ENCODE measurements at places on chromosomes 6 and 20.

GRCh38 chr6:11050731-11051130 lies 6.6 kb upstream of the ELOVL2 start:
- no peak for DNase-seq

- no peak for DNase-seq
Observed at GRCh38 chr6:144439016-144439415, 153.9 kb downstream of the UTRN start.

- DNase-seq = no peak
Observed at GRCh38 chr20:49381558-49382493, 100.6 kb downstream of the KCNB1 start.

- DNase-seq = no peak
Observed at GRCh38 chr6:50956014-50956413, 137.3 kb downstream of the TFAP2B start.

GRCh38 chr6:15036690-15037245 lies 209.1 kb upstream of the JARID2 start:
- DNase-seq = no peak

GRCh38 chr6:141303907-141304306 lies 828.8 kb upstream of the GJE1 start:
- no peak for DNase-seq

GRCh38 chr6:51663525-51663924 lies 423.9 kb downstream of the PKHD1 start:
- no peak for DNase-seq

- DNase-seq = no peak
Observed at GRCh38 chr6:105767541-105767940, 318.6 kb upstream of the PRDM1 start.

DNA sequence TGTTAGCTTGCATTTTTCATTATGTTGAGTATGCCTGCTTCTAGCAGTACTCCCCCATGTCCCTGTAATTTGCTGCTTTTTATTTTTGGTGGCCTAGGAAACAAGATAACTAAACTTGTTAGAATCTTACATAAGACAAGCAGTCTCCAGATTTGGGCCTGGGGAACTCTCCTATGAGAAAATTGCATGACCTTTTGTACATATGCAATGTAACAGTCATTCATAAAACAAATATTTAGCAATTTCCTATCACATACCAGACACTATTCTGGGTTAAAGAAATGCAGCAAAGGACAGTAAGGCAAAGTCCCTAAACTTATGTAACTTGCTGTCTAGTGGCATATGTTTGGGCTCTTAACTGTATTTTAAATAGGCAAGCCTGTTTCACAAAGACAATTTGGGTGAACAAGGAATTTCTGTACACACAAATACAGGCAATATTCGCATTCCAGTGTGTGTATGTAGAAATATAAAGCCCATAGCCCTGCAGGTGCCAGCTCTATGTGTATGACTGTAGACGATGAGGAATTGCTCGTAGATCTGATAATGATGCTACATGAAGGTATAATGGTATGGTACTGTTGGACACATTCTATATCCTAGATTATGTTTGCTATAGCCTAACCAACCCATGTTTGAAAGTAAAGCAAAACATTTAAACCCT lies 305.2 kb upstream of the CITED2 start:
- DNase-seq = no peak

DNA sequence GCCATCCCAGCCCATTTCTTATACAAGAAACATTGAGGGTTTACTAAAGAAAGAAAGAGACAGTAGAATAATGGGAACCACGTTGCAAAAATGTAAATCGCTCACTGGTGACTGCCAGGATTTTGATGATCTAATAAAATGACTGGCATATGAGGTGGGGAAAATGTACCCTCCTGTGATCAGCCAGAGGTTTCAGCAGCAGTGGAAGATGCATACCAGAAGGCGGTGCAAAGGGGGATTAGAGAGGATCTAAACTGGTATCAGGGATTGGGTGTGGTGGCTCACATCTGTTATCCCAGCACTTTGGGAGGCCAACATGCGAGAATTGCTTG lies 60.8 kb upstream of the DDR1 start:
- DNase-seq = no peak

DNA sequence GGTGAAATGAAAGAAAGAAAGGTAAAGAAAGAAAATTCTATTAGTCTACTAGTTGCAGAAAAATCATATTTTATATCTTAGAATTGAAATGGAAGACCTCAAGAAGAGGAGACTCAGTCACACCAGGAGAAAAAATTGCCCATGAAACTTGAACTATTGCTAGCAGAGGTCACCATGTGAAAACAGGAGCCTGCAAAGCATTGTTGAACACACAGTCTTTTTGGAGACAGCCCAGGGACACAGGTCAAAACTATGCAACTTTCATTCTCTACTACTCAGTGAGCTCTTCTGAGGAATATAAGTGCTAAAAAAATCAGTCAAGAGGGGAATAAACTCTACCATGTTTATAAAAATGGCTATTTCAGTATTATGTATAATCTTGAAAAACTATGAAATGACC lies 89.8 kb upstream of the TENT5A start:
- DNase-seq = no peak

- no peak for DNase-seq
Observed at GRCh38 chr6:80287607-80288006, 181.1 kb downstream of the BCKDHB start.

- DNase-seq = no peak
Observed at GRCh38 chr6:38846844-38847243, 131.7 kb downstream of the DNAH8 start.

- DNase-seq = no peak
Observed at GRCh38 chr6:16183187-16183664, 54.3 kb downstream of the MYLIP start.

DNA sequence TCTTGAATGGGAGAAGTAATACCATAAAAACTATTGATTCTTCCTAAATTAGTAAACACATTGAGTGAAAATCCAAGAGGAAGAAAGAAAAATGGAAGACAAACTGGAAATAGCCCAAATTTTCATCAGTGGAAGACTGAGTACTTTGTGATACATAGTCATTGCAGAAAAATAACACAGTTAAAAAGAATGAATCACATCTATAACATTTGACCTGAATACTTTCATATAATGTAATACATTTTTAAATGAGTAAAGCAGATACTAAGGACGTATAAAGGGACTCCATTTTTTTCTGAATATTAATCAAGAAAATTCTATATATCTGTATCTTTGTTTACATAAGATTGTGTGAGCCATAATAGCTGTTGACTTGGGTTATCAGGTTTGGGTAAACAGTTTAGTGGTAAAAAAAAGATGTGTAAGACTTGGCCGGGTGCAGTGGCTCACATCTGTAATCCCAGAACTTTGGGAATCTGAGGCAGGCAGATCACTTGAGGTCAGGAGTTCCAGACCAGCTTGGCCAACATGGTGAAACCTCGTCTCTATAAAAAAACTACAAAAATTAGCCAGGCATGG lies 4.3 kb upstream of the SLC17A2 start:
- no peak for DNase-seq

GRCh38 chr6:22751223-22751622 lies 181.9 kb downstream of the HDGFL1 start:
- no peak for DNase-seq

All from stimulated activated CD8-positive, alpha-beta memory T cell treated with anti-CD3 and anti-CD28 coated beads, Interleukin-7, amount 100 ng/mL, for 1 hour (primary cell).